Substantia nigra (tissue), 51 donors: ENCODE measurements at places on chromosomes 4 and X.

GRCh38 chrX:119573840-119574393, 446 bp upstream of the UBE2A start:
- peak; percentile 17 for DNase-seq

DNA sequence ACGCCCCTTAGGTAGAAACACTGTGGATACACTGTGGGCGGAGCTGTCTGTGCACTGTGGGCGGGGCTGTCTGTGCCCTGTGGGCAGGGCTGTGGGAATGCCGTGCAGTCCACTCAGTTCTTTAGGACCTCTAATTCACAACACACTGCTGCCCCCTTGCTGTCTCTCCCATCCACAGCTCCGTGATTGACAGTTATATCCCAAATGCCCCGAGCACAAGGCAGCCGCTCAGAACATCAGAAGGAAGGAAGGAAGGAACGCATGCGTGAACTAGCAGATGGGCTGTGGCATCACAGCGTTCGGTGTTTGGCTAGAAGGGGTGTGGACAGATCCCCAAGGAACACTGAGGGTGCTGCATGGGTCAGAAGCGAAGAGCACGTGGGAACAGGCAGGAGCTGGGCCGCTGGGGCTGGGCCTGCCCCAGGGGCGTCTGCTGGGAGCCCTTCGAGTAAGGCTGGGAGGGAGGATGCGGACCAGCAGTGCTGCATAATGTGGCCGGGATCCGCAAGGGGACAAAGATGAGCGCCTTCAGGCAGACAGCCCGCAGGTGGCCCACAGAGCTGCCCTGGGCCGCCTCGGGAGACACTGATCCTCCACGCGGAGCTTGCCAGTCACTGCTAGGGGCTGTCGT, 29.8 kb downstream of the ACOX3 start:
- DNase-seq, result no peak

- DNase-seq, result no peak
These were observed 15.3 kb downstream of the EPHA5 start for GRCh38 chr4:65654976-65655375.

- no peak for DNase-seq
These were observed 2.4 kb upstream of the BCOR start for GRCh38 chrX:40100141-40100536.

DNA sequence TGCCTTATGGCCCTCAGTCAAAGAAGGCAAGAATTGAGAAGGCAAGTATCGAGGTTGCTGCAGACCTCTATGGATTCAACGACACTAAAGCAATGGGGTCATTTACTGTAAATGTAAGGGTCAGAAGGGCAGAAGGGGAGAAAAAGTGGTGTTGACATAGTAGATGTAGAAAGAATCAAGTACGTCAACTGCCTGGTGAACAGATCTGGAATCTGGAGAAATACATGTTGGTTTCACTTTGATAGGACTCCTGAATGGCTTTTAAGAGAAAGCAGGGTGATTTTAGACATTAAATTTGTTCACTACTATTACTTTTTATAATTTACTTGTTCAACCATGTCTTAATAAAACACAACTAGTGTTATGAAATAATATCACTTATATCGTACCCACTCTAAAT, 81.3 kb upstream of the FSTL5 start:
- no peak for DNase-seq

DNA sequence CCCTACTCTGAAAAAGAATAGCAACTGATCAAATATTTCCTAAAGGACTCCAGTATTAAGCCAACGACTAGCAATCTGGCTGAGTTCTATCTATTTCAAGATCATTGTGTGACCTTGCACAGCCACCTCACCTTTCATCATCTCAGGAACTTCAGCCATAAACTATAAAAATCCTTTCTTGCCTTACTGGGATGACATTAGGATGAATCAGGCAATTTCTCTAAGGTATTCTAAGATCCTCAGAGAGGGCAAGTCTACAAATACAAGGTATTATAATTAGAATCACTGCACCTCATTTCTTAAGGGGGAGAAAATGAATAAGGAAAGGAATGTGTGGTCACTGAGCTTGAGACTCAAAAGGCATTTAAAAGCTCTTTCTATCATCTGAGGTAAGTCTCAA, 152.6 kb downstream of the GRIA3 start:
- DNase-seq, result no peak

- DNase-seq, result no peak
These were observed 197.1 kb downstream of the SPRY1 start for GRCh38 chr4:123593655-123594054.

DNA sequence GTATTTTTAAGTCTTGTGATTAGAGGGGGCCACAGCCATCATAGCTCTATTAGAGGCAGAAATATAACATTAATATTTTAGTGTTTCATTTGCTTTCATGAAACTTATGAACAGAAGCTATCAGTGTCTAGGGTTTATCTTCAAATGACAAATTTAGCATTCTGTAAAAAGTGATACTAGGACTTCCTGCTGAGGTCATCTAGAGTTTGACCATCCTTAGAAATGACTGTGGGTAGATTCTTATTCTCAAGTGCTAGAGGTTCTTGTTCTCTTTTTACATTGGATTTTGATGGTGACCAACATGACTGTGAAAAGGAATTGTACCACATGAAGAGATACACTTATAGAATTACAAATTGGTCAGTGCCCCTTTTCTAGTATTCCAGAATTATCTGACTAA, 568.6 kb downstream of the RPA4 start:
- DNase-seq, result no peak

GRCh38 chrX:119647089-119647488, 40.9 kb upstream of the NKRF start:
- no peak for DNase-seq

DNA sequence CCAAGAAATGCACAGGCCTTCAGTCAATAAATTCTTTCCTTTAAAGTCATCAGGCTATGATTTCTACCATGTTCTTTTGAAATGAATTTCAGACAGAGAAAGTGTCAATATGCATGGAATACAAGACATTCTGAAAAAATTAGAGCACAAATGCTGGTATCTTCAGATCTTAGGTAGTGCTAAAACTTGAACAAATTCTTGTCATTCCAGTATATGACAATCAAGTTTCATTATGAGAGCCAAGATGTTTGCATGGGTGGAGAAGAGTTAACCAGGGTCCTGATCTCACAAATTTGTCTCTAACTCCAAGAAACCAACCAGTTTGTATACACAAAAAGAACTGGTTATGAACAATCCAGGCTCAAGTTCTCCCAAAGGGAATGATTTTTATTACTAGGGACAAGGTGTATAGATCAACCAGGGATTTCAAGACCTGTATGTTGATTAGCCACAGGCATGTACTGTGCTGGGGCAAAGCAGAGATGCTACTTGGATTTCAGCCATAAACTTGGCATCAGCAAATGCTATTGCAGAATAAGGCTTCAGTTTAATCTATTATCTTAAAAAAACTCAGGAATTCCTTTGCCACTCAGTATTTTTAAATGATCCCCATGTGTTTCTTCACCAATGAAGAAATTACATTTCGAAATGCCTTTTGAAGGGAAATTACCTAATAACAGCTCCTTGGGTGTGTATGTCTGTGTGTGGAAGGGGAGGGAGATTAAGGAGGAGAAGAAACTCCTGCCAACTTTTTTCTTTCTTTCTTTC, 69.7 kb downstream of the FANCB start:
- DNase-seq, result no peak

DNA sequence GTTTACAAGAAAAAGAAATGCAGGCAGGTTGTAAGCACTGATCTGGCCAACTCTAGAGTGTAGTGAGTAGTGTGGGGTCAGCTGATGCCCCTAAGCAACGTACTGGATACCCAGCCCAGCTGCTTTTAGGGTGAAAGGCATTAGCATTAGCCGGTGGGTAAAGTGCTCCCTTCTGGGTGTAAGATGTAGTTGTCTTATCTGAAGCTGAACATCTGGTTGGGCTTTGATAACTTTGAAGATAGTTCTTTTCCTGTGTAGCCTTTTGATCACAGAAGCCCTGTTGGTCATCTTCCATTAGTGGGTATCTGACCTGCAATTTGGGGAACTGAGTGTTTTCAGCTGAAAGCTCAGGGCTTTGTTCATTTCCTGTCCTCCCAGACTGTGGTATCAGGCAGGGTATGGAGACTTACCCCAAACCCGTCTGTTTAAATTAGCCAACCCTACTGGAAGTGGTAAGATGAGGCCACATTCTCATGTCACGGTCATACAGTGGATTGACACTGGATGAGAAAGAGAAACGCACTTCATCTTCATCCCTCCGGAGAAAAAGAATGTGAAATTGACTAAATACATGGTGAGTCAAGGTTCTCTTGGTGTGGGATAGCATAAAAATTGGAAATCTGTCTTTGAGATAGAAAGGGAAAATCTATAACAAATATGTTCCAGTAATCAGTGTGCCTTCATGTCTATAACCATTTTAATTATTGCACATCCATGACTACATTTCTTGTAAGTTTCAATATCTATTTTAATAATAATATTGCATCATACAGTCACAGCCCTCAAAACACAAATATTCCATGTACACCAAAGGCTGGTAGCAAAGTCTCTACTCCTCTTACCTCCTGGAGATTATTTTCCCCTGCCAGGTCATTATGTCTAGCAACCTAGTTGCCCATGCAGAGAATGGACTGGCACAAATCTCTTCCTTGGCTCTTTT, 8.7 kb downstream of the RHOH start:
- DNase-seq, result no peak

DNA sequence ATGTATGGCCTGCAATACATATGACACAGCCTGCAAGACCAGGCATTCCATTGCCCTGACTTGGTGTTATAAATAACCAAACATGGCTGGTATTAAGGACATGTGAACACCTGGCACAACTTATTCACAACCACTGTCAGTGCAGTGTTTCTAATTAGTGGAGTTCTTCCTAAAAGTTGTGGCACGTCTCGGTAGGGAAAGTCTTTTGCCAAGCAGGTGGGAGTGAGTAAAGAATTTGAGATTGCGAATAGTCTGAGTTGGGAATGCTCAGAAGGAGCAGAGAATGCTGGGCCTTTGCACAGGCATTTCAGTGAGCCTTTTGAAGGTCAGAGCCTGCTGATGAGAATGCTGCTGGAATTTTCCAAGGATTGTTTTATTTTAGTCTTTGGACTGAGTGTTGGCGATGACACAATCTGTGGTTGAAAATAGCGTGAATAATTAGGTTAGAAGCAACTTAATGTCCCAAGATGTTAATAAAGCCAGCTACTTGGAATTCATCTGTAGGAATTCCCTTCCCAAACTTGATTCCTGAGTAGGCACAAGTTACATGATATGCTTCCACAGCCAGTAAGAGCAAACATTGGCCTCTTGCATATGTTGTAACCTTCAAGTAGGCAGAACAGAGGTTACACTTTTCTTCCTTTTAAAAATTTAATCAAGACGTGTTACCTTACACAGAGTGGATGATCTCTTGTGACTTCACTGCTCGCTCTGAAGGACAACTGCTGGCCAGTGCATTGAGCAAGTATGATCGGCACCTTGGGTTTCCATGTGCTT, 83.6 kb upstream of the PGRMC2 start:
- DNase-seq, result no peak

DNA sequence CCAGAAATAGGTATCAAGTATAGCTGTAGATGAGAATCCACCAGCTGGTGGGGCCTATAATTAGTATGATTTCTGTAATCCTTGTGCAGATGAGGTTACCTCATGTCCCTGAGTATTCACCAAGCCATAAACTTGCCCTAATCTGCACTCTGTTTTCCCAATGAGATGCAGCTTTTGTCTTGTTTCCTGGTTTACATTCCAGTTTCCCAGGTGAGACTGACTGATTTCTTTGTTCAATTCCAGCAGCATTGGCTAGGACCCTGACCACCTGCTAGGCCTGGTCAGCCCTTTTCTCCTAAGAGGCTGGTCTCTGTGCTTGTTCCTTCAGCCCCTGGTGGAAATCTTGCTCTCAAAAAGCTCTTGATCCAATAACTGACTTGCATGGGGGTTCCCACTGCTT, 44.6 kb downstream of the GABRB1 start:
- DNase-seq, result no peak

DNA sequence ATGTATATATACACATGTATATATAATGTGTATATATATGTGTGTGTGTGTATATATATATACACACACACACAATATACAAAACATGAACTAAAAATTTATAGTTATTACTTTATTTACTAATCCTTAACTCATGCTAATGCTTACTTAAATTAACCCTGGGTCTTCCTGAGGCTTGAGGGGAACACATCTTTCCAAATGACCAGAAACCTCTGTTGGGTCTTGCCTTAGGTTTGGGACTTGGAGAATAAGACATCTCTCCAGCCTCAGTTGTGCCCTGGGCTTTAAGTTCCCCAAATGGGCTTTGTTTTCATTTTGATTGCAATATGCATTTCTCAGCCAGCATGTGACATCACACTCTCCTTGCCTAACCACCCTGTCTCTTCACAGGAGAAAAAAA, 7.7 kb downstream of the GEMIN8 start:
- no peak for DNase-seq

- no peak for DNase-seq
These were observed 345.8 kb upstream of the CASK start for GRCh38 chrX:42269186-42269585.

DNA sequence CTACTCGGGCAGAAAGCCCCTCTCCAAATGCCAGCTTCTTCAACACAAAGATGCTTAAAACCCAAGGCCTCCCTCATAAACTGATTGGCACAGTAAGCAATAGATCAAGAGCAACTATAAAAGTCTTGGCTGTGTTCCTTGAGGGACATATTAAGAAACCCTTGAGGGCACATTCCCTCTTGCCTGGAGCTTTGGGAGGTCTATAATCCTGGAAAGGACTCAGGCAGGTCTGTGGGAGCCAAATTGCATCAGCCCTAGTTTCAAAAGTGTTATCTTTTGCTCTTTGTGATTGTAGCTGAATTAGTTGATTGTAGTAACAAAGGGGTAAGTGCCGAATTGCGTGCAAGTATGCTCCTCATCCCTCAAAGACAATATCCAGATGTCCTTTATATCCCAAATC, 18.6 kb upstream of the SETD7 start:
- no peak for DNase-seq

- no peak for DNase-seq
These were observed 362.3 kb downstream of the PABPC4L start for GRCh38 chr4:133839326-133839725.

- no peak for DNase-seq
These were observed 20.6 kb upstream of the PPP2R2C start for GRCh38 chr4:6492861-6493657.

GRCh38 chr4:3211866-3212265, 37.1 kb upstream of the MSANTD1 start:
- no peak for DNase-seq

- DNase-seq, result no peak
These were observed 37.7 kb downstream of the NHS start for GRCh38 chrX:17412692-17413091.

DNA sequence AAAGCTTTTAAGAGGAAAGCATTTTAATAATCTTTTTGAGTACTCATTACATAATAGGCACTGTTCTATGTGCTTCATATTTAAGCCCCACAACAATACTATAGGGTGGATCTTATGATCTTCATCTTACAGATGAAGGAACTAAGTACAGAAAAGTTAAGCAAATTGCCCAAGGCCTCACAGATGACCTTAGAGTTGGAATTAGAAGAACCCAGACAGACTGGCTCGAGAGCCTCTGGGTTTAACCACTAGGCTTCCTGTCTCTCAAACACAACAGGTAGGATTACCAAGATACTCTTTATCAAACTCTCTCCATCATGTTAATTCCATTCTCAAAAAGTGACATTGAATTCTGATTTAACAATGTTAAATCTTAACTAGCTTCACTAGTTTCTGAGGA, 23.8 kb downstream of the TRPC5 start:
- DNase-seq, result no peak
